ENCODE measurements at places on chromosomes 12 and 14.

GRCh38 chr12:28814246-28814645 is 334.8 kb upstream of the FAR2 start:
- no peak for DNase-seq

DNA sequence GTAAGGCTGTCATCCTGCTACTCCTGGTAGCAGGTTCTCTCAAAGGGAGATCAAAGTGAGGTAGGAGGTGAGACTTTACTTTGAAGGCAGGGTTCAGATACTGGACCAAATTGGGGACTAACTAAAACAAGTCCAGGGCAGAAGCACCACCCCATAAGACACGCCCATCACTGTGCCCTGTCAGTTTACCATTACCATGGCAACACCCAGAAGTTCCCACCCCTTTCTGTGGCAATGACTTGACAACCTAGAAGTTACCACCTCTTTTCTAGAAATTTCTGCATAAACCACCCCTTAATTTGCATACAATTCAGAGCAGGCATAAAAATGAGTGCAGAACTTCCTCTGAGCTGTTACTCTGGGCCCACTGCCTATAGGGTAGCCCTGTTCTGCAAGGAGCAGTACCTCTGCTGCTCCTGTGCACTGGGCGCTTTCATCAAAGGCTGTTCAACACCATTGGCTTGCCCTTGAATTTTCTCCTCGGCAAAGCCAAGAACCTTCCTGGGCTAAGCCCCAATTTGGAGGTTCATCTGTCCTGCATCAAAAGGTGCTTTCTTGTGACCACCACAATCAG is 64.8 kb upstream of the MAX start:
- DNase-seq, result no peak

DNA sequence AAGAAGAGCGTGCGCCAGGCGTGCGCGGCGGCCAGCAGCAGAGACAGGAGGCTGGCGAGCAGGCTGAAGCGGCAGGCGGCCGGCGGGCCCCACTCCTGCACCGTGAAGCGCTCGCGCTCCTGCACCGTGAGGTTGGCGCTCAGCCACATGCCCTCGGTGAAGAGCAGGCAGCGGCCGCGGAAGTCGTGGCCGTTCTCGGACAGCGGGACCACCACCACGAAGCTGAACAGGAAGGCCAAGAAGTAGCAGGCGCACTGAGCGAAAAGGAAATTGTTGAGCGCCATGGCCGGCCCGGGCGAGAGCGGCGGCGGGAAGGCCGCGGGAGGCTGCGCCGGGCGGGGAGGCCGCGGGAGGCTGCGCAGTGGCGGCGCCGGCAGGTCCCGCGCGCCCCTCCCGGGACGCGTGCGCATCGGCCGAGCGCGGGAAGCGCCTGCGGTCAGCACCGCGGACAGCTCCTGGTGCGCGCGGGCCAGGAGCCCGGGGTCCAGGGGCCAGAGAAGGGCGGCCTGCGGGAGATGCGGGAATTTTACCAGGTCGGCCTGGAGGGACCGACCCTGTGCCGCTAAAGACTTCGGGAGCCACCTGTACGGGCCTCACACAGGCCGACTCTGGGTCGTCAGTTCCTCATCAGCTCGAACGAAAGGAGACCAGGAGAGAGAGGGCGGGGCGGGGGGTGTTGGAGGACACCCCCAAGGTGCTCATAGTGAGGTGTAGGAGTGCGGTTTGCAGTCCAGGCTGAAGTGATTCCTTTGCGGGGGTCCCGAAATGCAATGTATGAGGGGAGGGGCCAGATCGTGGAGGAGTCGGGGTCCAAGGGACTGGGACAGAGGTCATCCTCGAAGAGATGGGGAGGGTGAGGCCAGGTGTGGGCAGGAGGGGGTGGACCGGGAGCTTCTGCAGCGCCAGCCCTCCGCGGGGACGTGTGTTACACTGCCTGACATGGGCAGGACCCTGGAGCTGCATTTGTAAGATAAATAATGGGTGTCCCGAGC is at the start of gene TMEM179:
TSS of gene TMEM179 (minus strand) at position 315 of the 992 bp plus-strand sequence. CDS start at position 284, 31 bp downstream.
- DNase-seq, result peak; percentile 28

DNA sequence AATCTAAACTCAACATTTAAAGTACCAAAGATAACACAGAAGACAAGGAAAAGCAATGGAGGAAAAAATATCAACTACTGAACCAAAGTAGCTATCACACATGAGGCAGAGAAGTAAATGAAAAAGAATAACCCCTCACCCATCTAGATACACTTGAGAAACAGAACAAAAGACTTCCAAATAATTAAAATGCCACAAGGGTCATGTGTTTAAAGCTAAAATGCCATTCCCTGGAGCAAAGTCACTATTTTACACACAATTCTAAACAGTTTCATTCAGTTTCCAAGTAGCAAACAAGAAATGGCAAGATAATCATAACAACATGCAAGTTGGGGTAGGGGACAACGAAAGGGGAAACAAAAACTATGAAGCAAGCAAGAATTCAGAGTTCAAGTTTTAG is 12.0 kb downstream of the OSBPL8 start:
- DNase-seq, result no peak

DNA sequence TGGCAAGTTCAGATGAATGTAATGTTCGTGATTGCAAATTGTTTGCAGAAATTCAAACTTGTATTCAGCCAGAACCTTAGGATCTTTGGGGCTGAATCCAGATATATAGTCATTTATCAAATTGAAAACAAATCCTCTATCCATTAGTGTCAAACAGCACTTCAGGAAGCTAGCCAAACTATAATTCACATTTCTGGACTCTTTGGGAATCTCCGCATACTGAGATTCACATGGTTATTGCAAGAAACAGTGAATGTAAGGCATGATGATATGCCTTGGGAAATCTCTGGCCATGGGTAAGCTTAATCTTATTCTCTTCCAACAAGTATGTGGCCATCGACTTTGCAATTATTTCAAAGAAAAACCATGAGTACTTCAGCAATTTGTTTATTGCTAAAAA is 98.5 kb downstream of the KLHL28 start:
- DNase-seq, result no peak

DNA sequence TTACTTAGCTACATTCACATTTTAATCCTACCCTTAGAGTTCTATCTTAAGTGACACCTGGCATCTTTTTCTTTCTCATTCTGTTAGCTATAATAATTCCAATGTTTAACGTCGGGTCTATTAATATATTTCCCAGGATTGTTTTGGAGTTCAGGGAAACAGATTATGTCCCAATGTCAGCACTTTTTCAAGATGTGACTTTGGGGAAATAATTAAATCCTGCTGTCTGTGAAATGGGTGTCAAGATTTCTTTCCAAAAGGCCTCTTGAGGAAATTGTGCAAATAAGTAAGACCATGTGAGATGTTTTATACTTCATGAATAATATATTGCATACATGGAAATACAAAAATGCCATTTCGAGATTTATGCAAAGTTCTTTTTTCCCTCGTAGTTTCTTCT is 887.6 kb upstream of the SEL1L start:
- DNase-seq, result no peak

- DNase-seq, result no peak
These were observed 189.5 kb downstream of the KCNC2 start for GRCh38 chr12:75020068-75020557.
